Bone marrow (tissue), 2 donors: ENCODE measurements at places on chromosomes 6 and 20.

- DNase-seq = no peak
Observed at GRCh38 chr6:45036103-45036502, 292.0 kb upstream of the RUNX2 start.

DNA sequence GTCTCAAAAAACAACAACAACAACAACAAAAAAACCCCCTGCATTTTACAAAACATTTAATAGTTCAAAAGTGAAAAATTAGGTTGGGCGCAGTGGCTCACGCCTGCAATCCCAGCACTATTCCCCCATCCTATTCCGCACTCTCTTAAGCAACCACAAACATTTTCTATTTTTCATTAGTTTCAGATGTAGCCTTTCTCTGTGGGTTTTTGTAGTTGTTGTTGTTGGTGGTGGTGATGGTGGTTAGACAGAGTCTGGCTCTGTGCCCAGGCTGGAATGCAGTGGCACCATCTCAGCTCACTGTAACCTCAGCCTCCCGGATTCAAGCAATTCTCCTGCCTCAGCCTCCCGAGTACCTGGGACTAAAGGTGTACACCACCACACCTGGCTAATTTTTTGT lies 6.4 kb upstream of the GMNN start:
- no peak for DNase-seq

- DNase-seq = no peak
Observed at GRCh38 chr20:3046677-3047462, 1.0 kb downstream of the MRPS26 start.

DNA sequence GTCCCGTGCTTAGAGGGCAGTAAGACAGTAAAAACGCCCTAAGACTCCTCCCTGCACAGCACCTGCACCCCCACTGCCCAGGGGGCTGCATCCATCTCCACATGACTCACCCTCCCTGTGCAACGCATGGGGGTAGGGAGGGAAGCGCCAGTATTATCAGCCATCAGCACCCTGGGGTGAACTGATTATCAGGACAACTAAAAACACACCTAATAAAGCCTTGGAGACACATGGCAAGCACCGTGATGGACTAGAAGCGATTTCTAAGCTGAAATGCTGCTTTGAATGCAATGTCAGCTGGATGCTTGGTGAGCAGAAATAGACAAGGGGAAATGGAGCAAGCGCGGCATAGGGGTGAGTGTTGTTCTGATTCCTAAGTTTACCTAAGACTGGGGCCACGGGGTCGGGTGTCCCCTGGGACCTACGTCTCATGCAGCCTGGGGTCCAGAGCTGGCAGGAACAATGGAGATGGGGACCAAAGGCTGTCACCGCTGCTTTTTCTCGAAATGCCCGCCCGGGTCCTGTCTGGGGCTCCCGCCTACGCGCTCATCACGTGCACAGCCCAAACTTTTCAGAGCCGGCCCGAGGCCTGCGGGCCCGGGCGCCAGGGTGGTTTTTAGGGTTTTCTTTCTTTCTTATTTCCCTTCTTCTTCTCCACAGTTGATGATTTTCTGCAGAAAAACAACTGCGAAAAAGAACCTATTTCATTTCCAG lies 702 bp upstream of the TNFAIP3 start:
- DNase-seq = no peak

GRCh38 chr6:106163966-106164877 lies 78.1 kb downstream of the PRDM1 start:
- DNase-seq = peak; percentile 62

GRCh38 chr6:105507811-105508210 lies 104.9 kb upstream of the PREP start:
- no peak for DNase-seq

- no peak for DNase-seq
Observed at GRCh38 chr20:60787276-60787675, 464.8 kb upstream of the CDH4 start.

DNA sequence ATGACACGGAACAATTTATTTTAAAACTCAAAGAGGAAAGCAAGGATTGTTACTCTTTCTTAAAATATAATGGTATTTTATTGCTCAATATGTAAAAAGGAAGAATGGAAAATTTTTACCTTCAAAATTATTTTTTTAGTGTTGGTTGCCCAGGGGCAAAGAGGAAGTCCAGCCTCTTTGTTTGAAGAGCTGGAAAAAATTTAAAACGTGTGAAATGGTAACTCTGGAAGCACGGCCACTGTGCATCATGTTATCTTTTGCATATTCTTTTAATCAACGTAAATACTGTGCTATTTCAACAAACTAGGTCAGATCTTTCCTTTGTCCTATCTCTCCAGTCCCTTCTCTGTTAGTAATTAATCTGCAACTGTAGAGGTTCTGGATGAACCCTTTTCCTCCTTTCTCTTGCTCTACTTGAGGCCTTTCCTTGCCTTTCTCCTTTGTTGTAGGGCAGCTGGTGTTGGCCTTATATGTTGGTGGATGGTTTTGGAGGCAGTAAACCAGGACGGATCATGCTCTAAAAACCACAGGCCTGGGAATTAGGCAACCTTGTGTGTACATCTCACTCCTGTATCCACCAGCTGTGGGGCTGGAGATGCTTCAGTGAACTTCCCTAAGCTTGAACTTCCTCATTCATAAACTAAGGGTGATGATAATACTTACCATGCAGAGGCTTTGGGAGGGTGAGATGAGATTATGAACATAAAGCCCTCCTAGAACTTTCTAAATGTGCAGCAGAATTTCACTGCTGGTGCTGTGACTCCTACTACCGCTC lies 143.3 kb downstream of the PRL start:
- no peak for DNase-seq

- no peak for DNase-seq
Observed at GRCh38 chr6:11908436-11909105, 103.5 kb upstream of the HIVEP1 start.

DNA sequence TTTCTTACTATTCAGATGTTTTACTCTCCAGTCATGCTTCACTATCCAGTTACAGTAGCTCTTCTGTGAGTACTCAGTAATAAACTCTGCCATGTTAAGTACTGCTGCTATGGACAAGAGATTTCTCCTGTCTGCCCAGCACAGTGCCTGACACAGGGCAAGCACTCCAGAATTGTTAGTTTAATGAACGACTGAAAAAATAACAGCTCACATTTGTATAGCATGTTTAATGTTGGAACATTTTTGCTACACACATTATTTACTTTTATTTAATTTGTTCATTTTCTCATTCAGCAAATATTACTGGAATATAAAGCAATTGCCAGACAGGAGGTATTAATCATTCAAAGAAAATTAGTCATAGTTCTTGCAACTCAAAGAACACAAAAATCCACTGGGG lies 142.6 kb upstream of the HMGN3 start:
- no peak for DNase-seq

- DNase-seq = peak; percentile 39
Observed at GRCh38 chr6:21067521-21067920, 526.0 kb upstream of the SOX4 start.

DNA sequence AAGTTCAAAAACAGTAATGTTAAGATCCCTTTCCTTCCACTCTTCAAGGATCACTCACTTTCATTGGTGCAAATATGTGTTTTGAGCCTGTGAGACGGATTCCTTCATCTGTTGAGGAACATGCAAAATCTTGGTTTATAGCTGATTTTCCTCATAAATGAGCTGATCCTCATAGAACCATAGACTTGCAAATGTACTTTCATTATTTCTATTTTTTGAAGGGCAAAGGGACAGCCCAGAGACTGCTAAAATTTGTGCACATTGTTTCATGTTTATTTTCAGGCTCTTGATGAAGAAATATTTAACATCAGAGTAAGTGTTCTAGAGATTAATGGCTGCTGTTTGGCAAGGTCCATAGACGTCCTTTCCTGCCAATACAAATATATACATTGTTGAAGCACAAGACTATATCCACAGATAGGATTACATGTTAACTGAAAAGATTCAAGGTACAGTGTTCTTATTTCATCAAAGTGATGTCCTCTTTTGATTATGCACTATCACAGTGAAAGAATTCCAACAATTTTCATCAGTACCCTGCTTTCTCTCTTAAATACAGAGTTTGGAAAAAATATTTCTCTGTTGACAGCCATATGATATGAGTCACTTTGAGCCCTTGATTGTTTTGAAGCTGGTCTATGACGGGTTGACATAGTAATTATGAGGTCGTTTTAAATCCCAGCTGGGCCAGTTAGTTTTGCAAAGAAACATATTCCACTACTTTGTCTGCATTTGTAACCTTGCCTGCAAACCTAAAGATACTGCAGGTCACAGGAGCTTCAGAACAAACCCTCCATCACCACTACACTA lies 95.7 kb downstream of the FILIP1 start:
- no peak for DNase-seq

- no peak for DNase-seq
Observed at GRCh38 chr6:1841136-1841535, 231.4 kb downstream of the FOXC1 start.

GRCh38 chr20:11965602-11966001 lies 47.9 kb downstream of the BTBD3 start:
- no peak for DNase-seq

- DNase-seq = no peak
Observed at GRCh38 chr20:60060006-60060557, 101.9 kb downstream of the CDH26 start.

DNA sequence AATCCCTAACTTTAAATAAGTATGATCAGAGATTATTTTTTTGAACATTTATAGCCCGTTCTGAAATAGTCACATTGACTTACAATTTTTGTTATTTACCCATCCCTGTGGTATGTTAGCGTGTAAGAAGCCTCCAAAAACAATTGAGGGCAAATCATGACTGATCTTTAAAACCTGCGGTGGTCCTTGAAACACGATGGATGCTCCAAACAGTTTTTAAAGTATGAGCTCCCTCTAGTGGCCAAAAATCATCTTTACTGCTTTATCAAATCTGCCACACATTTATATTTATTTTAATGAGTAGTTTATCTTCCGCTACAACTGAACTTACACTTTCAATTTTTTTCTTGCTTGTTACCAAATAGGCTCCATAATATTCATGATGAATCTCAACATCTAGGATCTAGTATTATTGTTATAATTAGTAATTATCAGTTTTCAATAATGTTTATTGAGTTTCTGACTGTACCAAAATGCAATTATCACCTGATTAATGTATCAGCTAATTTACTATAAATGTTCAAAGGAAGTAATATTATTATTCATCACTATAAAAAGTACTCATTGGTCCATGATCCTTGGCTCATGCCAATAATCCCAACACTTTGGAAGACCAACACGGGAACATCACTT lies 52.2 kb downstream of the MARCKS start:
- no peak for DNase-seq

- no peak for DNase-seq
Observed at GRCh38 chr6:42211726-42212125, 5.9 kb downstream of the MRPS10 start.

- DNase-seq = no peak
Observed at GRCh38 chr6:3825331-3825831, 23.8 kb upstream of the FAM50B start.

DNA sequence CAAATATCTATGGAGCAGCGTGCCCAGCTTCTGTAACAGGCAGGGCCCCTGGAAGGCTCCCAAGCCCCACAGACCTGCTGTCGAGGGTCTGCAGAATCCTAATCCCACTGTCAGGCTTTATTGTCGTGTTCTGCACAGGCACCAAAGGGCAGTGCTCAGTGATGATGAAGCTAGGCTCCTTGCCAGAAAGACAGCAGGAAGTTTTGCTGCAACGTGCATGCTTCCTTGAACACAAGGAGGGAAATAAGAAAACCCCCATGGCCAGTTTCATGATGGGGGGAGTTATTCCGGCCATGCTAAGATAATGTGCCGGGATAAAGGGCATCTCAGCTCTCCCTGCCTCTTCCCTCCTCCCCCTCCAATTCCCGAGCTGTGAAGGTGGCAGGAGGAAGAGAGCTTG lies 109.4 kb upstream of the KCNG1 start:
- no peak for DNase-seq

DNA sequence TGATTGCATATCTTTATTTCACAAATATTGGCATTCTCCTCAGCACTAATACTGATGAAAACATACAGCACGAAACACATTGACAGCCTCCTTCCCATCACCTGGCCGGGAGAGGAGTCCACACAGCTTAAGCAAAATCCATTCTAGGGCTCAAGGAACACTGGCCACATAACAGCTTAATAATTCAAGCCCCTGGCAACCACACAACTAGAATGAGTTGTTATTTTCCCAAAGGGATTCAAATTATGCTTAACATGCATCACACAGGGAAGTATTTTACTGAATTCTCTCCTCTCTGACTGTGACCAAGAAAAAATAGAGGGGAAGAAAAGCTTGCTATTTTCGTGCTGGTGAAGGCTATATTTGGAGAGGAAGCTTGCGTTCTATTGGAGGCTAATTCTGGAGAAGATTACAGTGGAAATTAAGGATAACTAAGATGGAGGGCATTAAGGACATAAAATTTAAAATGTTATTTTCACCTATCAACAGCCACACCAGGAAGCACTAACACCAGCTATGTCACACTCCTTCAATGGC lies 198.5 kb downstream of the ADGRG6 start:
- no peak for DNase-seq

GRCh38 chr6:15287670-15288375 lies 42.0 kb downstream of the JARID2 start:
- DNase-seq = no peak

DNA sequence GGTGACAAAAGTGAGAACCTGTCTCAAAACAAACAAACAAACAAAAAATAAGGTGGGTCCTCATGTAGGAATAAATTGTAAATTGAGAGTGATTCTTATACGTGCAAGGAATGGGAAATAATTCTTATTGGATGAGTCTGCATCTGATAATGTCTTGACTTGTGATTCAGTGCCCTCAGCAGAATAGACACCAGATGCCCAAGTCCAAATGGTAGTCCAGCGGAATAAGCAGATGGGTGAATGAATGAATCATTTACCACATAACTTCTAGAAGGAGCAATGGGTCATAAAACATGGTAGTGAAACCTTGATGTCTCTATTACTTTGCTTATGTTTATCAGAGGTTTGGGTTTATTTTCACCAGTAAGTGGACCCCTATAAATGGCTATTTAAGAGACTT lies 747.7 kb downstream of the PHF3 start:
- DNase-seq = no peak

DNA sequence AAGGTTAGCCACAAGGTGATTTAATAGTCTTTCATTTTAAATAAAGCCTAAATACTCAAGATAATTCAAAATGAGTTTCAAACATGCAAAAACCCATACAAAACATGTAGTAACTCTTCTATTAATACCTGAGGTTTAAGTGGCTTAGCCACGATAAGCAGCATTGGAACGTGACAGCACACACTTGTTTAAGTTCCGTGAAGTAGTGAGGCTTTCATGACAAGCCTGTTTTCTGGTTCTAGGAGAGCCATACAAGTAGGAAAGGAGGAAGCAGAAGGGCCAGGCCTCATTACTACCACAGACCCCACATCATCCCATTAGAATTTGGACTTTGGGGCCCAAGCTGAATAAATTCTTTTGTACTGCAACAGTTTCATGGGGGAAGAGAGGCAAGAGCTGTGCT lies 54.3 kb upstream of the PRND start:
- no peak for DNase-seq

- no peak for DNase-seq
Observed at GRCh38 chr6:169847901-169848311, 96.5 kb downstream of the ERMARD start.

- DNase-seq = no peak
Observed at GRCh38 chr6:142592876-142593275, 291.1 kb downstream of the ADGRG6 start.

GRCh38 chr6:16135066-16135465 lies 6.2 kb downstream of the MYLIP start:
- no peak for DNase-seq
